ENCODE measurements at places on chromosomes 4 and X.

DNA sequence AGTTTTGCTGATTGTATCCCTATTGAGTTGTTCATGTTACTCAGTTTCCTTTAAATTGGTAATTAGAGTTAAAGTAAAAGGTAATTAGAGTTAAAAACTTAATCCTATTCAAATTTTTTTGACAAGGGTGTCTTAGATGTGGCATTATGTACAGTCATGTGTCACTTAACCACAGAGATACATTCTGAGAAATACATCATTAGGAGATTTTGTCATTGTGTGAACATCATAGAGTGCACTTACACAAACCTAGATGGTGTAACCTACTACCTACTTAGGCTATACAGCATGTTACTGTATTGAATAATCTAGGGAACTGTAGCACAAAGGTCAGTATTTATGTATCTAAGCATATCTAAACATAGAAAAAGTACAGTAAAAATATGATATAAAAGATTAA lies 39.2 kb downstream of the BEX3 start:
- no peak overlapping the region for H3K27ac ChIP-seq
- peak; percentile 17 for DNase-seq
- H3K36me3 ChIP-seq = no peaks in the 10 kb centered on the region
- H3K4me3 ChIP-seq = peak overlapping the region; percentile 11

- H3K27ac ChIP-seq = no peak overlapping the region
- H3K36me3 ChIP-seq = no peaks in the 10 kb centered on the region
- H3K4me3 ChIP-seq = no peak overlapping the region
These were observed 518.0 kb downstream of the TMA16 start for GRCh38 chr4:164012396-164013027.

DNA sequence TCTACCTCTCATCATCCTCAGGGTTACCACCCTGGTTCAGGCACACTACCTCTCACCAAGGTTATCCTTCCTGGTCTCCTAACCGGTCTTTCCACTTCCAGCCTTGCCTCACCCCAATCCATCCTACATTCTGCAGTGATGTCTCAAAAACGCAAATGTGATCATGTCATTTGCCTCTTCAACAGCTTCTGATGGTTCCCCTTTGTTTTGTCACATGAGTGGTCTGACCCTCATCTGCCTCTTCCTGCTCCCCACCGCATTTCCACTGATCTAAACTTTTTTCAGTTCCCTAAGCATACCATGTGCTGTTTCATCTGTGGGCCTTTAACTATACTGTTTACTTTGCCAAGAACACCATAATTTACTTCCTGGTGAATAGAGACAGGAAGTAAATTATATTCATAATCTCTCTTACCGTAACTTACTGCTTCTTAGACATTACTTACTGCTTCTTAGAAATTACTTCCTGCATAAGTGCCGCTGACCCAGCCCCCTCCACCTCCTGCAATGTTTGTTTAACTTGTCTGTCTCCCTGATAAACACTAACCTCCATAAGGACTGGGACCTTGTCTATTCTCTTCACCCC lies 27.1 kb upstream of the NSUN7 start:
- H3K36me3 ChIP-seq = no peaks in the 10 kb centered on the region
- H3K27ac ChIP-seq = no peak overlapping the region
- H3K27me3 ChIP-seq = no peaks in the 10 kb centered on the region
- peak overlapping the region; percentile 49 for H3K4me3 ChIP-seq

GRCh38 chr4:659851-660250 lies 14.2 kb downstream of the ATP5ME start:
- H3K4me1 ChIP-seq = peaks cover 8% of the 10 kb centered on the region
- DNase-seq = no peak
- H3K27me3 ChIP-seq = no peaks in the 10 kb centered on the region

DNA sequence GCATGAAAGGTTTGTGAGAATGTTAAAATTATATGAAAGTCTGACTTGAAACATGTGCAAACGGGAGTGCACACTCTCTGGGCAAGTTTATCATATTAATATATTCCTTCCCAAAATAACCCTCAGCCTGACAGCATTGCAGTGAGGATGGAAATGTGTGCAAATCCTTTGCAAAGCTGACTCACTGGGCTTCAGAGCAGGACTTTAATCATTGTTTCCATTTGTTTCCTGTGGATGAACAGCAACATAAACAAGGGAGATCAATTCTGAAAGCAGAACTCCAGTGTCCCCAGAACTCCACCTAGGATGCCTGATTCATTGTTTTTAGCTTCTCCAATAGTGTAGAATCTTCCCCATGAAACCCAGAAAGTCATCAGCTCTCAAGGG lies 32.9 kb downstream of the SLC2A9 start:
- H3K36me3 ChIP-seq = no peaks in the 10 kb centered on the region
- DNase-seq = no peak
- no peak overlapping the region for H3K4me3 ChIP-seq

DNA sequence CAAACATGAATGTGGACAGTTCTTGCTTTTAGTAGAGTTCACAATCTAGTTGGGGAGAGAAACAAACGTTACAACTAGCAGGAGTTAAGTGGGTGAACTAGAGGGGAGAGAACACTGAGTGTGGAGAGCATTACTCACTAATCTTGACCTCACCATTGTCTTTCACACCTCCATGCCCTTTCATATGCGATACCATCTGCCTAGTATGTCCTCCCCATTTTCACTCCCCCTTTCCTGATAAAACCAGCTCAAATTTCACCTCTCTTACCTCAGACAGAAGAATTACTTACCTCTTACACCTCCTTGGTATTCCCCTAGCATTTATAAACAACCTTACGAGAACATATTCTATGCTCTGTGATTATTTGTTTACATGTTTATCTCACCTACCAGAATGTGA lies 53.6 kb downstream of the LAS1L start:
- no peak overlapping the region for H3K4me3 ChIP-seq
- no peak for DNase-seq
- no peak overlapping the region for H3K27ac ChIP-seq
- no peaks in the 10 kb centered on the region for H3K4me1 ChIP-seq

DNA sequence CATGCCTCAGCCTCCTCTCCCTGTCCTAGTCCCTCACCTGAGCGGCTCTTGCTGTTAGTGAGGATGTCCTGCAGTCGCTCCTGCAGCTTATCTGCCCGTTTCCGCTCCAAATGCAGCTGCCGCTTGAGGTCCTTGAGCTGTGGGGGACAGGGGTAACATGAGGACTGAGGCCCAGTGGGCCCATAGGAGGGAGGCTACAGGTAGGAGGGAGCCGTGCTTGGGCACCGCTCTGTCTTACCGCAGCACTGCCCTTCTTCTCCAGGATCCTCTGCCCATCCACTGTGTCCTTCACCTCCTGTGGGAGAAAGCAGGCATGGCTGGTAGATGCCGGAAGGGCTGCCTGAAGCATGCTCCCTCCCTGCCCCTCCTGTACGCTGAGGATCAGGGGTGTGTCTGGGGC lies 9.5 kb upstream of the KCND1 start:
- no peaks in the 10 kb centered on the region for H3K27me3 ChIP-seq
- no peak for DNase-seq
- no peak overlapping the region for H3K27ac ChIP-seq
- no peaks in the 10 kb centered on the region for H3K4me1 ChIP-seq
- H3K36me3 ChIP-seq = peaks cover 54% of the 10 kb centered on the region

GRCh38 chrX:69153060-69153730 lies 12.1 kb downstream of the PJA1 start:
- no peaks in the 10 kb centered on the region for H3K4me1 ChIP-seq
- H3K4me3 ChIP-seq = no peak overlapping the region
- H3K27ac ChIP-seq = no peak overlapping the region
- no peaks in the 10 kb centered on the region for H3K27me3 ChIP-seq
- no peak for DNase-seq

GRCh38 chr4:60857130-60857753 lies 342.9 kb upstream of the ADGRL3 start:
- no peaks in the 10 kb centered on the region for H3K4me1 ChIP-seq
- H3K27me3 ChIP-seq = no peaks in the 10 kb centered on the region
- H3K4me3 ChIP-seq = no peak overlapping the region
- no peaks in the 10 kb centered on the region for H3K36me3 ChIP-seq

- no peak overlapping the region for H3K4me3 ChIP-seq
- H3K36me3 ChIP-seq = no peaks in the 10 kb centered on the region
- no peaks in the 10 kb centered on the region for H3K4me1 ChIP-seq
- H3K27me3 ChIP-seq = no peaks in the 10 kb centered on the region
- no peak overlapping the region for H3K27ac ChIP-seq
These were observed 81.2 kb downstream of the SPCS3 start for GRCh38 chr4:176400816-176401461.

DNA sequence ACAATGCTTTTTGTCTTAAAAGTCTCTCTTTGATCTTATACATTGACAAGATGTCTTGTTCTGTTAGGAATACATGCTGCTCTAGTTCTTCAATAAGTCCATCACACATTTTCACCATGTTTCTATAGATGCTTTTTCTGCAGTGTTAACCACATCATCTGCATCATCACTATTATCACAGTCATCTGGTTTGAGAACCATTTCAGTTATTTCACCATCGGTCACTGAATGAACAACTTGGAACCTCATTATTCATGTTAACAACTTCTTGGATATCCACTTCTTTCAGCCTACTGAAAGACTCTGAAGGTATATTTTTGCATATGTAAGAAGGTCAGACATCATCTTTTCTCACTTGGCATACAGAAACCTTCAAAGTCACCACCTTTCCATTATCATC lies 975.2 kb downstream of the STIM2 start:
- no peaks in the 10 kb centered on the region for H3K4me1 ChIP-seq
- H3K27me3 ChIP-seq = no peaks in the 10 kb centered on the region
- no peak overlapping the region for H3K4me3 ChIP-seq
- no peak for DNase-seq
- no peak overlapping the region for H3K27ac ChIP-seq

DNA sequence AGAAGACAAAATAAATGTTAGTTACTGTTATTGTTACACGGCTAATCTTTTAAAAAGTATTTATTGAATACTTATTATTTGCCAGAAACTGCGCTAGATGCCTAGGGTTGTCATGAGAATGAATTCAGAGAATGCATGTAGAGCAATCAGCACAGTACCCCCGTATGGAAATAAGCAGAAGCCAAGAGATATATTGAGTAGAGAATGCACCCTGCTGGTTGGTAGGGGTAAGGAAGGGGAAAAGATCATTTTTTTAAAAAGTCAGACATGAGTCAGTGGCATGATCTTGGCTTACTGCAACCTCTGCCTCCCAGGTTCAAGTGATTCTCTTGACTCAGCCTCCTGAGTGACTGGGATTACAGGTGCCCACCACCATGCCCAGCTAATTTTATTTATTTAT lies 13.1 kb upstream of the DRP2 start:
- no peaks in the 10 kb centered on the region for H3K27me3 ChIP-seq
- no peak overlapping the region for H3K4me3 ChIP-seq
- no peak overlapping the region for H3K27ac ChIP-seq
- peak; percentile 41 for DNase-seq
- no peaks in the 10 kb centered on the region for H3K36me3 ChIP-seq

DNA sequence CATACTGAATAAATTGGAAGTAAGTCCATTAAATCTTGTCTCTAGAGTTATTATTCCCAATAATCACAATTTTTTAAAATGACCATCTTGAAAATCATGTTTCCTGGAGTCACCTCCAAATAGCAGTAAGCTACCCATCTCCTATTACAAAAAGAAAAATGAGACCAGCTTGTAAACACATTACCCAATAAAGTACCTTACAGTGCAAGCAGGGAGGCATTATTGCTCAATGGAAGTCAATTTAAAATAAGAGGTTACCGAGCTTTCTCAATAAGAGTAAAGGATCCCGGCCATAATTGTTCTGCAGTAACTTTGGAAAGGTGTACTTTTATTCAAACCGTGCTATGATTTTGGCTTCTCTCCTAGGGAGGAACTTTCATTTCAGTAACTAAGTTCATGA lies 78.0 kb downstream of the DMD start:
- H3K4me1 ChIP-seq = no peaks in the 10 kb centered on the region
- DNase-seq = no peak
- H3K27me3 ChIP-seq = no peaks in the 10 kb centered on the region
- H3K27ac ChIP-seq = no peak overlapping the region
- H3K36me3 ChIP-seq = no peaks in the 10 kb centered on the region

DNA sequence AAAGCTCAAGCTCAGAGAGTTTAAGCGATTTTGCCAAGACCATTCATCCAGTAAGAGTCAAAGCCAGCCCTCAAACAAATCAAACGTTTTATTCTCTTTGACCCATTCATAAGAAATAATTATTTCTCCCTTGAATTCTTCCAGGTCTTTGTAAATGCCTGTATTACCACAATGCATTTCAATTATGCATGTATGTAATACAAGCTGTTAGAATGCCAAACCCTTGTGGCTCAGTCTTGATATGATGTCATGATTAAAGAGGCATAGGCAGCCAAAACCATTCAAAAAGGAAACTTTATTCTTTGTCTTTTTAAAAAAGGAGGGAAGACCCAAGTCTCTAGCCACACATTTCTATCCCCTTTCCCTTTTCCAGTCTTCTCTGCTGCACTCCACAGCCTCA lies 56.5 kb upstream of the PGM2 start:
- no peaks in the 10 kb centered on the region for H3K36me3 ChIP-seq
- H3K27ac ChIP-seq = no peak overlapping the region
- H3K4me1 ChIP-seq = no peaks in the 10 kb centered on the region
- no peak for DNase-seq

DNA sequence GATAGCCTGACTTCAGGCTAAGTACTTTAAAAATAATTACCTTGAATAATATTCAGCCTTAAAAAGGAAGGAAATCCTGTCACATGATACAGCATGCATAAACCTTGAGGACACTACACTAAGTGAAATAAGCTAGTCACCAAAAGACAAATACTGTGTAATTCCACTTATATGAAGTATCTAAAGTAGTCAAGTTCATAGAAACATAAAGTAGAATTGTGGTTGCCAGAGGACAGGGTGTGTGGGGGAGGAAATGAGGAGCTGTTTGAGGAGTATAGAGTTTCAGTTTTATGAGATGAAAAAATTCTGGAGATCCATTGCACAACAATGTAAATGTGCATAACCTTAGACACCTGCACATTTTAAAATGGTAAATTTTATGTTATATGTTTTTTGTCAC lies 5.6 kb upstream of the STPG2 start:
- no peaks in the 10 kb centered on the region for H3K36me3 ChIP-seq
- peak overlapping the region; percentile 49 for H3K4me3 ChIP-seq
- H3K27me3 ChIP-seq = no peaks in the 10 kb centered on the region
- no peak for DNase-seq
- peaks cover 27% of the 10 kb centered on the region for H3K4me1 ChIP-seq

- DNase-seq = no peak
- no peak overlapping the region for H3K27ac ChIP-seq
- no peaks in the 10 kb centered on the region for H3K36me3 ChIP-seq
- H3K27me3 ChIP-seq = no peaks in the 10 kb centered on the region
- H3K4me3 ChIP-seq = no peak overlapping the region
- H3K4me1 ChIP-seq = no peaks in the 10 kb centered on the region
These were observed 28.3 kb upstream of the PARM1 start for GRCh38 chr4:74904509-74905065.

GRCh38 chr4:3405176-3405575 lies 36.6 kb upstream of the HGFAC start:
- no peaks in the 10 kb centered on the region for H3K27me3 ChIP-seq
- no peak for DNase-seq
- no peak overlapping the region for H3K27ac ChIP-seq
- no peaks in the 10 kb centered on the region for H3K4me1 ChIP-seq
- H3K36me3 ChIP-seq = no peaks in the 10 kb centered on the region

GRCh38 chr4:85548841-85549240 lies 73.9 kb downstream of the ARHGAP24 start:
- H3K27me3 ChIP-seq = no peaks in the 10 kb centered on the region
- H3K27ac ChIP-seq = no peak overlapping the region
- no peak overlapping the region for H3K4me3 ChIP-seq

- no peaks in the 10 kb centered on the region for H3K4me1 ChIP-seq
- H3K4me3 ChIP-seq = no peak overlapping the region
- no peaks in the 10 kb centered on the region for H3K36me3 ChIP-seq
- H3K27ac ChIP-seq = no peak overlapping the region
- no peaks in the 10 kb centered on the region for H3K27me3 ChIP-seq
These were observed 581.9 kb upstream of the PITX2 start for GRCh38 chr4:111204797-111205196.
